Stimulated activated CD8-positive, alpha-beta memory T cell treated with anti-CD3 and anti-CD28 coated beads, Interleukin-7, amount 100 ng/mL, for 4 hours (primary cell): ENCODE measurements at places on chromosomes 16 and 17.
A peak's percentile ranks its signal among the peaks of the same experiment; 100 is the strongest.

DNA sequence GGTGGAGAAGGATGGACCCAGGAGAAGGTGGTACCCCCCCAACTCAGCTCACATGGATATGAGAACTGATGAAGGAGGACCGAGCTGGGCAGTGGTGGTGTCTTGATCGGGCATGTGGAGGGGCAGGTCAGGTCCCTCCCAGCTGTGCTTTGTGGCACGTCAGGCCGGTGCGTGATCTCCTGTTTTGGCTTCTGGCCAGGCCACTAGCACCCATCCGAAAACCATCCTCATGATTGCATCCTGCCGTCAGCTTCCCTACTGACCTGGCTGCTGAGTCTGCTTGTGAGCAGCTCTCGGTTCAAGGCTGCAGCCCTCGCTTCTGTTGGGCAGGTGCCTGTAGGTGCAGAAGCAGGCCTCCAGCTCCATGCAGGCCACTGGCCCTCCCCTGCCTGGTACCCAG lies 53.1 kb downstream of the PLD6 start:
- DNase-seq, result no peak

DNA sequence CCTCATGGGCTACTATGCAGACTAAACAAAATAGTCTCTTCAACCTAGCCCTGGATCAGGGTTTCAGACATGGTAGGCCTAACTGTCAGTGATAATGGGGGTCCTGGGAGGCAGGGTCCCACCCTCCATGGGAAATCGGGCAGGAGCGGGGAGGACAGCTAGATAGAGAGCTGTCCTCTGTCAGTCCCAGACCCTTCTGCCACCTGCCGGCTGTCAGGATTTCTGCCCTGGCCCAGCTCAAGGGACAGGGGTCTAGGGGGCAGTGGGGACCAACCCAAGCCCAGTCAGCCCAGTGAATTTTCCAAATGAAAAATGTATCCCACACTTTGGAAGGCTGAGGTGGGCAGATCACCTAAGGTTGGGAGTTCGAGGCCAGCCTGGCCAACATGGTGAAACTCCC lies 5.3 kb downstream of the CA7 start:
- no peak for DNase-seq

- DNase-seq, result no peak
Measured at GRCh38 chr17:28901866-28902818, 737 bp downstream of the DHRS13 start.

DNA sequence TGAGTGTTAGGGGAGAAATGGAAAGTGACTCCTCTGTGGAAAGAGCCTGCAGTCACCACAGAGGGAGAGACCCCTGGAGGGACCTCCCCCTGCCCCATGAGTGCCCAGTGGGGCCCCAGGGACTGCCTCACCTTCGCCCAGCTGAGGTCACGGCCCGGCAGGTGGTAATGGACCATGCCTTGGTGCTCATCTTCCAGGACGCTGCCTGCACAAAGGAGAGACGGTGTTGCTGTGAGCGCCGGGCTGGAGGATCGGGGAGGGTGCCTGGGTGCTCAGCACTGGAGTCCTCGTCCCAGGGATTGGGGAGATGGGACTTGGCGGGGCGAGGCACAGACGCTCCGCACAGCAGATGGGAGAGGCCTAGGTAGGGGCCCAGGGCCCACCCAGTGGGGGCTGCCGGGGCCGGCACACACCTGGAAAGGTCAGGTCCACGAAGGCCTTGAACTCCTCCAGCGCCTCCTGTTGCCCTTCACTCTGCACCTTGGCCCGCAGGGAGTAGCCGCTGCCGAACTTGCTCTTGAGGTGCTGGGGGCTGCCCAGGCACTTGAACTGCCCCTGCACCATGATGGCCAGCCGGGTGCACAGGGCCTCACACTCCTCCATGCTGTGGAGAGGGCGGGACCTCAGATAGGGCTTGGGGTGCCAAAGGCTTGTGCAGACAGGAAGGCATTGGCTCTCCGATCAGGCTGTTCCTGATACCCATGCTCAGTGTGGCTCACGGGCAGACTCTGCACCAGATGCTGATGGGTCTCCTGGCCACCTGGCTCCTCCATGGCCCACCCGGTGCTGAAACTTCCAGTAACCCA lies 9.7 kb upstream of the RNPS1 start:
- DNase-seq, result no peak

GRCh38 chr16:85152414-85153030 lies 40.2 kb upstream of the CIBAR2 start:
- DNase-seq, result no peak

GRCh38 chr16:10791048-10791447 lies 27.5 kb downstream of the TVP23A start:
- DNase-seq, result no peak

- peak; percentile 4 for DNase-seq
Measured at GRCh38 chr16:50602531-50603205, 54.5 kb downstream of the NKD1 start.

DNA sequence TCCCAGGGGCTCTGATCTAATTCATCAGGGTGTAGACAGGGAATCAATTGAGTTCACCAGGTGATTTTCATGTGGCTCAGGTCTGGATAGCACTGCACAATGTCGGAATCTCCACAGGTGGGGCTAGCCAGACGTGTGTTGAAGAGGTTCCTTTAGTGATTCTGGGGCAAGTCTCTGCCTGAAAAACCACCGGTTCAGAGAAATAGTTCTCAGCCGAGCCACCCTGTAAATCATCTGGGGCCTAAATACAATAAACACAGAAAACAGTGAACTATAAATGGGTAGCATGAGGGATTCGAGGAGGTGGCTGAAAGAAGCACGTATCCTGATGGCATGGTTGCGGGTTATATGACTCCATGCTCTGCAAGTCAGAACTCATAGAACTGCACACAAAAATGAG lies 21.3 kb downstream of the ASPA start:
- DNase-seq, result no peak

DNA sequence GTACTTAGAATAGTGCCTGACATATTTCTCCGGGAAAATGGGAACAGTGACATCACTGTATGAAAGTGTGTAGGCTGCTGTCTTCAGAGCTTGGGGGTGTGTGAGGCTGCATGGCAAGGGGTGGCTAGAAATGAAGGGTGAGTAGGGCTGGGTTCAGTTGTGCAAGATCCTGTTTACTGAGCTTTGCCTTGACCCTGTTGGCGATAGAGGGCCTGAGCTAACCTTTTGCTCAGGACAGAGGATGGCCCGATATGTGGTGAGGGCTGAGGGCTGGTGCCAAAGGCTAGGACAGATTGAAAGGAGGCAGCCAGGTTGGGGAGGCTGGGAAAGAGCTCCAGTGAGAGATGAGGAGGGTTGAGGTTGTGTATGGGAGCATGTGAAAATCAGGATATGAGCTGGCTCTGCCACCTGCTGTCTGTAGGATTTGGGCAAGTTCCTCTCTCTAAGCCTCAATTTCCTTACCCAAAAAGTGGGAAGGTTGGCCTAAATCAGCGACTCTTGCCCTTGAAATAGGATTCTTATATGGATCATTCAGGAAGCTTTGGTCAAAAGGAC lies 6.0 kb upstream of the CCL1 start:
- DNase-seq, result no peak

- DNase-seq, result no peak
Measured at GRCh38 chr16:75248536-75249380, 2.7 kb downstream of the BCAR1 start.

DNA sequence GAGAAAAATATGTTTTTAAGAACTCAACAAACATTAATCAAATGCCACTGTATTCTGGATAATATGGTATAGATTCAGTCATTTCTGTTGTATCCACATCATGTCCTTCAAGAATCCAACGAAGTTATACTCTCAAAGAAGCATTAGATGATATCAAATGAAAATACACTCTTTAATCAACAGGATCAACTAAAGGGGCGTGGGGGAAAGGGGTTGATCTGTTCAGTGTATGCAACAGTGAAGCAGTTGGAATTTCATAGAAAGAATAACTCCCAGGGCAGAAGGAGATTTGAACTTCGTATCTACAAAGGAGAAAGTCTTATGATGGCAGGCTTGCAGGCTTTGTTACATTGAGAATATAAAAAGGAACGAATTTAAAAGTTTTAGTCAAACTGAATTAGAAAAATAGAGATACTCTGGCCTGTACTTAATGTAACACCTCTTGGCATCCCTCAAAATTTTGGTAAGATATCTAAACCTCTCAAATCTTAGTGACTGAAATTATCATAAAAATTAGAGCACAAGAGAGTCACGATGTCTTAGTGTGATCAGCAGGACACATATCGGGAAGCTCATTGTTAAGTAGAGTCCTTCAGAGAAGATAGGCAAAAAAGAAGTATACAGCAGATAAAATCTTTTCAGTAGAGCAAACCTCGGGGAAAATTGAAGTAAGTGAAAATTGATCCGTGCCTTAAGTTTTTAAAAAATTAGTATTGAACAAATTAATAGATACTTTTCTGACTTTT lies 431.4 kb downstream of the KCNJ18 start:
- no peak for DNase-seq

- DNase-seq, result peak; percentile 40
Measured at GRCh38 chr17:42421507-42422338, 1.3 kb downstream of the CAVIN1 start.

DNA sequence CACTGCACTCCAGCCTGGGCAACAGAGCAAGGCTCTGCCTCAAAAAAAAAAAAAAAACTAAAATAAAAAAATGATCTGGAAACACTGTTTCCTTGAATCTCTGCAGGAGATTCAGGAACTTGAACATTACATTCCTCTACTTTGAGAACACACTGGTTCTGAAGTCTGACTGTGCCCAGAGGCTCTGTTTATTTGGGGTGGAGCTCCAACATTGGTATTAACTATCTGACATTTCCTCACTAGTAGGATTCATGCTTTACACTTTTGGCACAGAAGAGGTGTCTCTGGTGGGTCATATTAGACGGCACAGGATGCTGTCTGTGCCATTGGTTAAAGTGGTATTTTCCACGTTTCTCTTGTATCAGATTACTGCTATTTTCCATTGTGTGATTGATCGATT lies 10.4 kb downstream of the SULT1A2 start:
- DNase-seq, result no peak

DNA sequence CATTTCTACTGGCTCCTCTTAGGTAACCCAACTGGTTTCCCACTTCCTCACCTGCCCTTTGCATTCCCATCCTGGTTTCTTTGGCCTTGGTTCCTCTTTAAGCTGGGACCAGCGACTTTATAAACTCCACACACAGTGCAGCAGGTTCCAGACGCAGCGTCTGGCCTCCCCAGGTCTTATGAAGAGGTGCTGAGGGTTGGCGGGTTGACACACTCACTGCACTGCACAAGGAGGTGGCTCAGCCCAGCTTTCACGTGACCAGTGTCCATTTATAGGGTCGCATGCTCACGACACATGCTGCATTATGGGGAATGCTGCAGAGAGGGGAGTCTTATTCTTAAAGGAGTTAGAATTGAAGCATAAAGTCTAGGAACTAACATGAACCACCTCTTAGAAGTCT lies 70.8 kb downstream of the ZFHX3 start:
- DNase-seq, result no peak

- no peak for DNase-seq
Measured at GRCh38 chr16:11234884-11235702, 20.9 kb downstream of the SOCS1 start.

DNA sequence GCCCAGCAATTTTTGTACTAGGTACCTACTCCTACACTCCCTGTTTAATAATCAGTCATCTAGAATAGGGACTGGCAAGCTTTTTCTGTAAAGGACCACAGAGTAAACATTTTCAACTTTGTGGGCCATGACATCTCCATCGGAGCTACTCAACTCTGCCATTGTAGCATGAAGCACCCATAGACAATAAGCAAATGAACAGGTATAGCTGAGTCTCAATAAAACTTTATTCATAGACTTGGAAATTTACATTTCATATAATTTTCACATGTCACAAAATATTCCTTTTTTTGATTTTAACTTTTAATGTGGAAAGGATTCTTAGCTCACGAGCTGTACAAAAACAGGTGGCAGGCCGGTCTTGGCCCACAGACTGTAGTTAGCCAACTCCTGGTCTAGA lies 345.8 kb downstream of the SOX9 start:
- DNase-seq, result no peak

GRCh38 chr16:78552106-78552675 lies 452.7 kb downstream of the WWOX start:
- no peak for DNase-seq

GRCh38 chr17:70159980-70160379 lies 9.4 kb upstream of the KCNJ2 start:
- DNase-seq, result no peak

GRCh38 chr16:51008607-51009006 lies 142.5 kb downstream of the SALL1 start:
- DNase-seq, result no peak

GRCh38 chr17:37182786-37183465 lies 192.9 kb upstream of the C17orf78 start:
- DNase-seq, result no peak

DNA sequence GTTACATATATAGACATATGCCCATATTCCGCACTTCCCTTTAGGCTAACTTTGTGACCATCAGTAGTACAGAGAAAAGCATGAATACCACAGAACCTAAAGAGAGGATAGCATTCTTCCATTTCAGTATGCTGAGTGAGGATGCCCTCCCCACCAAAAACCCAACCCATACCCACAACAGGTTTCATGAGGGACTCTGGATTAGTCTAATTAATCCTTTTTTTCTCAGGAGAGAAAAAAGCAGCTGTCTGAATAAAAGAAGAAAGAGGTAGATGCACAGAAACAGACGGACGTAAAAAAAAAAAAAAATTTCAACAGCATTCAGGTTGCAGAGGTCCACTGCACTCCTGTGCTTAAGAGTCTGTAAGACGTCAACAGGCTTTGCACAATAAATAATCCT lies 6.7 kb downstream of the MMD start:
- DNase-seq, result no peak

GRCh38 chr16:84418056-84418849 lies 49.9 kb downstream of the ATP2C2 start:
- DNase-seq, result no peak

- no peak for DNase-seq
Measured at GRCh38 chr17:7548585-7549400, at the start of gene TNFSF12. TSS of gene TNFSF12 (plus strand) at chr17:7549058. CDS start at chr17:7549154, 96 bp downstream.

DNA sequence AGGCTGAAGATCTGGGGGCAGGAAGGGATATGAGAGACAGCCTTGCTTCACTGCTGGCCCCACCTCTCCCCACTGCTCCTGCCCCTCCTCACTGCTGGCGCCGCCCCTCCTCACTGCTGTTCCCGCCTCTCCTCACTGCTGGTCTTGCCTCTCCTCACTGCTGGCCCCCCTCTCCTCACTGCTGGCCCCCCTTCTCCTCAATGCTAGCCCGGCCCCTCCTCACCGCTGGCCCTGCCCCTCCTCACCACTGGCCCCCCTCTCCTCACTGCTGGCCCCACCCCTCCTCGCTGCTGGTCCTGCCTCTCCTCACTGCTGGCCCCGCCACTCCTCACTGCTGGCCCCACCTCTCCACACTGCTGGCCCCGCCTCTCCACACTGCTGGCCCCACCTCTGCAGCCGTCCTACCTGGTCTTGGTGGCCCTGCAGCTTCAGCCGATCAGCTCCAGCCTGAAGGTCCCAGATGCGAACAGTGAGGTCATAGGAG lies 9.5 kb upstream of the PAM16 start:
- DNase-seq, result no peak
